Activated CD4-positive, CD25-positive, alpha-beta regulatory T cell treated with anti-CD3 and anti-CD28 coated beads, Interleukin-2, amount 50 U/mL, for 16 hours (primary cell): ENCODE measurements at places on chromosomes 2 and 18.

DNA sequence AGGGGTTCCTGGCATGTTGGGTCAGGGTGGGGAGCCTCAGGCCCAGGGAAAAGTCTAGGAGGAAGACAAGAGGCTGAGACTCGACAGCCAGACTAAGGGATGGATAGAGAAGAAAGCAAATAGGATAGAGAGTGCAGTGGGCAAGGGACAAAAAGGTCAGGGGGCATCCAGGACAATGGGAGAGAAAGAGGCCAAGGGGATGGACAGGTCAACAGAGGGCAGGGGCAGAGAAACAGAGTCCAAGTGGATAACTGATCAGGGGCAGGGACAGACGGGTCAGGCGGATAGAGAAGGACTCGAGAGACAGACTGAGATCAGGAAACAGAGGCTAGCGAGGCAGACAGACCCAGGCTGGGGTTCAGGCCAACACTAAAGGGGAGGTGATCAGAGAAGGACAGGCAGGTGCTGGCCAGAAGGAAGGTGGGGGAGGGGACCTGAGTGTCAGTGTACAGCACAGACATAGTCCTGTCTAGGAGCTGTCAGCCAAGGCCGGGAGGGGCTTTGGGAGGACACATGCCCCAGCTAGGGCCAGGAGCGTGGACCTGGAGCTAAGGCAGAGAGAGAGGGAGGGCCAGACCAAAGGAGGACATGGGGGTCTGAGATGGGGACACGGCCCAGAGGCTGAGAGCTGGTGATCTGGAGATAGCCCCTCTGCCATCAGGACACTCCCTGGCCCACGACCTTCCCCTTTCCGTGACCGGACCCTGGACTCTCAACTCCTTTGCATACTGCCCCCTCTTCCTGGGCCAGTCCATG is 12.2 kb downstream of the ASIC4 start:
- no peak for DNase-seq

GRCh38 chr18:3397031-3397750 is 52.8 kb upstream of the TGIF1 start:
- DNase-seq, result no peak

DNA sequence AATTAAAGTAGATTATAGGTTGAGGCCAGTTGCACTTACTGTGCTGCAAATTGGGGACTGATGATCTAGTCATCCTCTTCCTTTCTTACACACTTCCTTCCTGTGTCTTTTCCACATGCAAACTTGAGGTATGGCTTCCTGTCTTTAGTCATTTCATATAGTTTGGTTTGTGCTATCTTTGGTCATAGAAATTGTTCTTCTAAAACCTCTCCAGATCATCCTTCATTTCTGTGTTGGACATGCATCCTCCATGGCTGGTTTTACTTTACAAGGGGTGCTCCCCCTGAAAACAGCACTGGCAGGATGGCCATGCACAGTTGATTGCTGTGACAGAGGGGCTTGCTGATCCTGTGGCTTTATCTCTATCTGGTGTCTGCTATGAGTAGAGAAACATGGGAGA is 36.5 kb downstream of the MGAT5 start:
- DNase-seq, result no peak

- no peak for DNase-seq
Measured at GRCh38 chr2:42504364-42505230, 10.8 kb upstream of the KCNG3 start.

- DNase-seq, result no peak
Measured at GRCh38 chr18:22624176-22624575, 206.5 kb upstream of the CTAGE1 start.

DNA sequence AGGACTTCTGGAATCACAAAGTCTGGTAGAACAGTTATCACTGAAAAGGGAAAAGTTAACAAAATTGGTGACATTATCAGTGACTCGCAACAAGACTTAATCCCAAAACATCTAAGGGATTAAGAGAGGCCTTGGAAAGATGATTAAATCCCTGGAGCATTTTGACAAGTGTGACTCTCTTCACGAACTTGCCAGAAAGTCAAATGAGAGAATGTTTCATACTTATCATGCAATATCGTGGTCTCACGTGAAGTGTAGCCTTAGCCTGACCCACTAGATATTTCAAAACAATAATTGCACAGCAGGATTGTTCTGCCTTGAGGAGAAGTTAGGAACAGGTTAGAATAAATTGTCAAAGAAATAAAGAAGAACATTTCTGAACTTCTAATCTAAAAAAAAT is 104.5 kb downstream of the COL6A3 start:
- no peak for DNase-seq

DNA sequence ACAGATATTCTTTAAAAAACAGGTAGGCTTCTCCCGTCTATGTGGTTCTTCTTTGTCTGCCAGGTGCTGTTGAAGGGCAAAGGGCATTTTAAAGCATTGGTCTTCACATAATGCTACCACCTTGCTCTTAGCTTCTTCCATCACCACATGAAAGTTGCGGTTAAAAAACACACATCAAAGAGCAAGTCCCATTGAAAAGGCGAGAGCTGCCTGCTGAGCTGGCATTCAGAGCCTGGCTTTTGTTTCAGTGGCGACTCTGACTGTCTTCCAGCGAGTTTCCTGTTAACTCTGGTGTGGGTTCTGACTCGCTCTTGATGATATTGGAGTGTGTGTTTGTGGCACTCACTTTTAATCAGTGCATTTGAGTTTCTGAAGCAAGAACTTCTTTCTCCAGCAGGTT is 624.9 kb upstream of the FANCL start:
- no peak for DNase-seq

DNA sequence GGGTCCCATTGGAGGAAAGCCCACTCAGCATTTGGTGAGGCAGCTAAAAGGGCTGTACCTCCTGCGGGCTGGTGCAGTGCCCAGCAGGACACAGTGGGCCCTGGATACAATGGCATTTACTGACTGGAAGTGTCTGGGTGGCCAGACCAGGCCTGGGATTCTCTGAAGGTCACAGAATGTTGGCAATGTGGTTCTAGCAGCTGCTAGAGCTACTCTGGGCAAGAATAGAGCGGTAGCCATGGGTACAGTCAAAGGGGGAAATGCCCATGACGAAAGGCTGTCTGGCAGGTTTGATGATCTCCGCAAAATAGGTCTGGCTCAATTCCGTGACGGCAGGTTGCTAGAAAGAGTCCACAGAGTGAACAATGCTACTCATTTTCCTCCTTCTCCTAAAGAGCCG is 241.8 kb downstream of the AFF3 start:
- no peak for DNase-seq

GRCh38 chr18:57014772-57015413 is 132.0 kb upstream of the BOD1L2 start:
- DNase-seq, result no peak

DNA sequence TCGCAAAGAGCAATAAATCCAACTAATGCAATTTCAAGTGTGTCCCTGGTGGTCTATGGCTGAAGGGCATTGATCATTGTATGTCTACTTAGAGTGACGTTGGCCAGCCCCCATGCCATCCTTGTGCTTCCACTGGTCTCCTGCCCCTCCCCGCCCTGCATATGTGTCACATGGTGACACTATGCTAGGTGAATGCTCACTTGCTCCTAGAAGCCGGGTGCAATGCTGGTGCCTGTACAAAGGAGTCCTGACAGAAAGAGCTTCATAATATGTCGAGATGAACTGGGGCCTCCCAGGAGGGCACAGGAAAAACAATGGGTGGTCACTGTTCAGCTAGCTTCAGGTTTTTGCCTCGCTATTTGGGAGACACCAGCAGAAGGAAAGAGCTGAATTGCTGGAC is 5.9 kb upstream of the TRABD2A start:
- DNase-seq, result no peak

- no peak for DNase-seq
Measured at GRCh38 chr2:149331023-149331400, 625 bp downstream of the LYPD6 start.

DNA sequence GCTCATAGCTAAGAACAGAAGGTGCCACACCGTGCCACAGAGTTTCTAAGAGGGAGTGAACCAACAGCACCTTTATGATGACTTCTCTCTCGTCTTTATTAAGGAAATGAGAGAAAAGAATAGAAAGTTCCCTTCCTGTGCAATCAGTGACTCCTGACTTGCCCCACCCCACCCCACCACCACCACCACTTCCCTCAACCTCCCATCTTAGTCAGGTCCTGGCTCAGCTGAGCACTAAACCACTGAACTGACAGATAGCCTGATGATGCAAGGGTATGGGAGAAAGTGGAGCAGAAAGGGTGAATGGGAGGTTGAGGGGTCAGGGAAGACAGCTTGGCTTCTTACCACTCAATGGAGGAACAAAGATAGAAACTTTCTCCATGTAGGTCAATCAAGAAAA is 75.2 kb upstream of the RMDN2 start:
- DNase-seq, result no peak

- no peak for DNase-seq
Measured at GRCh38 chr18:56217406-56217805, 421.0 kb downstream of the TXNL1 start.

DNA sequence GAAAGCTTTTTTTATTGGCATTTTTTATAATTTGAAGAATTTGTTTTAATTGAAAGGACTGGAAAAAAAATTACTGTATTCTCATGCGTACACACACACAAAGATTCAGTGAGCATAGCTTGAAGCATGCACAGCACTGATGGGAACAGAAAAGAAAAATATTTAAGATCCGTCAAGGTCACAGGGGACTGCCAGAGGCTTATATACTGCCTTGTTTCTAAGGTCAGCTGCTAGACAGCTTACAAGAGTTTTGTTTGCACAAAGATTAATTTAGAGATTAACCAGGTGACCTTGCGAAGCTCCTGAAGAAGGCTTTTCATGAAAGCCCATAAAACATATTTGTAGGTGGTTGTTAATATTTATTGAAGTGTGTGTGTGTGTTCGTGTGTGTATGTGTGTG is 396.3 kb downstream of the TRIB2 start:
- no peak for DNase-seq

DNA sequence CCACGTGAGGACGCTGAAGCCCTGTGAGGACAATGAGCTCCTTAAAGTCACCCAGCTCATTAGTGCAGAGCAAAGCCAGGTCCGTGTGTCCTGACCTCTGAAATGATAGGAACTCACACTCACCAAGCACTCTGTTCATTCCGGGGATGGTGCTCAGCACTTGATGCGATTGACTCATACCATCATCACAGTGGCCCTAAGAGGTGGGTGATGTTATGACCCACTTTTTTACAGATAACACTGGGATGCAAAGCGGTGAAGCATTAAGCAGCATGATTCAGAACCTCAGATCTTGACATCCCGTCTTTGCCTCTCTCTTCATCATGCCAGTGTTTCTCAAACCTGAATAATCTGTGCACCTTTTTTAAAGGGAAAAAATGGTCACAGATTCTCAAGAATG is 234.8 kb downstream of the ALPK2 start:
- DNase-seq, result no peak
